ENCODE measurements at places on chromosomes 3 and 15.

DNA sequence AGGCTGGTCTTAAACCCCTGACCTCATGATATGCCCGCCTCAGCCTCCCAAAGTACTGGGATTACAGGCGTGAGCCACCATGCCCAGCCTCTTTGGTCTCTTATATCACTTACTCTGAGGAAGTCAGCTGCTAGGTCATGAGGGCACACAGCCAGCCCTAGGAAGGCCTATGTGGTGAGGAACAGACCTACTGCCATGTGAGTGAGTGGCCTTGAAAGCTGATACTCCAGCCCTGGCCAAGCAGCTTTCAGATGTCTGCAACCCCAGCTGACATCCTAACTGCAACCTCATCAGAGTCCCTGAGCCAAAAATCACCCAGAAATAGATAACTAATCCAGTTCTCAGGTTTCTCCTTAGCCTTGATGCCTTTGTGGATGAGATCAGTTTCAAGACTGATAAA lies 224.3 kb downstream of the EDEM1 start:
- no peak for DNase-seq

- no peak for DNase-seq
Observed at GRCh38 chr3:51358981-51359380, 26.1 kb upstream of the MANF start.

- peak; percentile 26 for DNase-seq
Observed at GRCh38 chr3:86990012-86990733, 776 bp downstream of the VGLL3 start.

DNA sequence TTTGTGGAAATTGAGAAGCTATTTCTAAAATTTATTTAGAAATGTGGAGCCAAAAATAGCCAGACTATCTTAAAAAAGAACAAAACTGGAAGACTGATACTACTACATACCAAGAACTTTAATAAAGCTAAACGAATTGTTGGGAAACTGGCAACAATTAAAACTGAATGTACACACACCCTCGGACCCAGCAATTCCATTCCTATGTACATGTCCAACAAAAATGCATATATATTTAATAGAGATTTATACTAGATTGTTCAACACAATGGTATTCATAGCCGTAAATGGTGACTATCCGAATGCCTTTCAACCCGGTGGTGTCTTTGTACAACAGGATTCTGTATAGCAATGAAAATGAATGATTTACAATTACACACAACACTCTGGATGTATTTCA lies 136.5 kb upstream of the RASGRP1 start:
- no peak for DNase-seq

- DNase-seq = no peak
Observed at GRCh38 chr15:96093063-96093462, 237.4 kb upstream of the NR2F2 start.

GRCh38 chr3:32310918-32311839 lies 72.7 kb downstream of the CMTM8 start:
- no peak for DNase-seq

GRCh38 chr3:155334914-155335723 lies 41.6 kb upstream of the STRIT1 start:
- no peak for DNase-seq

- DNase-seq = no peak
Observed at GRCh38 chr3:113617726-113618125, 78.7 kb downstream of the USF3 start.

DNA sequence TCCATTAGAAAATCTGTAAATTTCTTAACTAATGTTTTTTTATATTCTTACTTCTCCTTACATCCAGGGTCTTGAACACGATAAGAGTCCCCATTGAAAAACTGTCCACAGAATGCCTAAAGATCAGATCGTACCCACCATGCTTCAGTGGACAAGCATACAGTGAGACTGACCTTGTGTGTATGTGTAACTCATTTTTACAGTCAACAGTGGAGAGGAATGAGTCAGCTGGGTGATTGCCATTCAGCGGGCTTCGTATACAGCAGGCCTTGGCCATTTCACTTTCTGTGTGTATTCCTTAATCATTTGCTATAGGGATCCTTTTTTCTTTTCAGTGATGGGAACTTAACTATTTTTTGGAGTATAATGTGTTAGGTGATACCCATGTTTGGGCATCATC lies 10.6 kb downstream of the PARP14 start:
- DNase-seq = no peak

GRCh38 chr15:101314336-101315125 lies 19.5 kb upstream of the SNRPA1 start:
- DNase-seq = no peak

- DNase-seq = no peak
Observed at GRCh38 chr15:57611123-57611522, 19.4 kb downstream of the MYZAP start.

DNA sequence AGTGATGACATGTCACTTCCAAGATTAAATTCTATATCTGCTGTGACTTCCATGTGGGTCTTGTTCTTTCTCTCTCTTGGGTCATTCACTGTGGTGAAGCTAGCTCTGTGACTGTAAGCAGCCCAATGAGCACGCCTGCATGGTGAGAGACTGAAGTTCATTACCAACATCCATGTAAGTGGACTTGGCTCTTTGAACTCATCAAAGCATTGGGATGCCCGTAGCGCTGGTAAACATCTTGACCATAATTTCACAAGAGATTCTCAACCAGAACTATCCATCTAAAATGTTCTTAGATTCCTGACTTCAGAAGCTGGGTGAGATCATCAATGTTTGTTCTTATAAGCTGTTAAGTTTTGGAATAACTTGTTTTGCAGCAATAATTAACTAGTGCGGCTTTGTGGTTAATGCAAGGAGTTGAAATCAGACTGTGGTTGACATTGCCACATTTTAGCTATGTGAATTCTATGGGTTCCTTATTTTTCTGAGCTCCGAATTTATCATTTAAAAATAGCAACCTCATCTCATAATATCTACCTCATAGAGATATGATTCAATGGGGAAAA lies 31.6 kb upstream of the LRRC3B start:
- no peak for DNase-seq

DNA sequence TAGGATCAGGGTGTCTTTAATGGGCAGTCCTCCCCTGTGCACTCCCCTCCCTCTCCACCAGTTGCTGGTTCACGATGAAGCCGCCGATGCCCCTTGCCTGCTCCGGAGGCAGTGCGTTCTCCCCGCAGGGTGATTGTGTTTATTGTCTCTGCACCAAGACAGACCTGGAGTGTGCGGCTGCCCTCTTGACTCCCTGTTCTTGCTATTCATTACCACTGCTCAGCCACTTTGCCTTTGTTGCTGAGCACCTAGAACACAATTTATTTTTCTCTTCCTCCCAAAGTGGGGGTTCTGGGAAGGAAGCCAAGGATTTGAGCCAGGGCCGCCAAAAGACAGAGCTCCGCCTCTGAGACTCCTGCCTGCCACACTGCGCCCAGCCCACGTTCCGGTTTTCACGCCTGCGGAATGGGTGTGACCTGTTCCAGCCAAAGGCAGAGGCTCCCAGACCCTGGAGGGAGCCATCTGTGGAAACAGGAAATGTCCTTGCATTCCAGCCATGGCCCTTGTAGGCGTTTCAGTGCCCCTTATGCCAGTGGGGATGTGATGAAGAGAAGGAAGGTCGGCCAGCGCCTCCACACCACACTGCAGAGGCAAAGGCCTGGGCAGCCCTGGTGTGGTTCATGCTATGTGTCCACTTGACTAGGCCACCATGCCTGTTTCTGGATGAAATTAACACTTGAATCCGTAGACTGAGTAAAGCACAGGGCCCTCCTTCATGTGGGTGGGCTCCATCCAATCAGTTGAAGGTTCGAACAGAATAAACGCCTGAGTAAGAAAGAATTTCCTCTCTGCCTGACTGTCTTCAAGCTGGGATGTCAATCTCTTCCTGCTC lies 85.8 kb downstream of the HMG20A start:
- DNase-seq = no peak

DNA sequence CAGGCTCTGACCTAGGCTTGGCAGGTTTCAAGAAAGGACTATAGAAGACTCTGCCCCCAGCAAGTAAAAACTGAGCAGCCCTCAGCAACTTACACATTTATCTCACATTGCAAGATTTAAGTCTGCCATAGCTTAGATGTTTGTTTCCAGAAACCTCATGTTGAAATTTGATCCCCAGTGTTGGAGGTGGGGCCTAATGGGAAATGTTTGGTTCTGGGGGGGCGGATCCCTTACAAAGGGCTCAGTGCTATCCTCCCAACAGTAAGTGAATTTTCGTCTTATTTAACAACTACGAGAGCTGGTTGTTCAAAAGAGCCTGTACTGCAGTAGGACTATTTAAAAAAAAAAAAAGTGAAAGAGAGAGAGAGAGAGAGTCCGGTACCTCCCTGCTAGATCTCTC lies 125.2 kb upstream of the PROK2 start:
- no peak for DNase-seq

DNA sequence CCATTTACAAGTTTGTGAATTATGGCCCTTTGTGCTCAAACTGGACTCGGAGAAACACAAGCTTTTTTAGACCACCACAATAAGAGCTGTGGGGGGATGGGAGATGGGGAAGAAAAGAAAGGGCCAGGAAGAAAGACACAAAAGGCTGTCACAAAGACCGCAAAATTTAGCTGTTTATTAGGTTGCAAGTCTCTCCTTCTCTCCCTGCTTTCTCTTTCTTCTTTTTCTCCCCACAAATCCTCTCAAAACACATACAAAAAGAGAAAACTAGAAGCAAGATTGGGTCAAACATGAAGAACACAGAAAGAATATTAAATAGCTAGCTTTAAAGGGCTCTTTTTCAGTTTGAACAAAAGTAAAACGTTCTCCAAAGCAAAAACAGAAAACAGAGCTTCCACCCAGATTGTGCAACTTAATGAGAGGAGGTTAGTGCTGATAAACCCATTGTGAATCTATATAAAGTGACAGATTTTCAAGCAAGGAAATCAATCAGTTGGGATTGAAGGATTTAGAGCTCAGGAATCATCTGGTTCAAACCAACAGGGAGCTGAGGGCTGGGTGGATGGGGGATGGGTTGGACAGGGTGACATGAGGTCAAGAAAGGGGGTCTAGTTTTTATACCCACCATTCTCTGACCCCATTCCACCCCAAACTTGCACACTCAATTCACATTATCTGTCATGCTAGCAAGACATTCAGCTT lies 87.3 kb downstream of the DHX30 start:
- no peak for DNase-seq

DNA sequence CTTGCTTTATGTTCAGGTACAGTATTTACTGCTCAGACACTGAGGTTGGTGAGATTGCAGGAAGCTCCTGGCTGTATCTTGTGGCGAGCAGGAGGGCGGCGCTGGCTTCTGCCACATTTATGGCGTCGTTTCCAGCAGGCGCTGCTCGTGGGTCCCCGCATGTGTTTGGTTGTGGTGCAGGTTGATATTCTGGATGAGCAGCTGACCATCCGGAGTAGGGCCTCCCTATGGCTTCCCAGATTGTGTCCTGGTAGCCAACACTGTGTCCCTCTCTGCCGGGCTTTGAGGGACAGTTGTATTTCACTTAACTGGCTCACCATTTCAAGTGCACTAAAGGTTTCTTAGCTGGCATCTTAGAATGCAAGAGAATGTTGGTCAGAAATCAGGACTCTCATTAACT lies 386.5 kb upstream of the TPM1 start:
- DNase-seq = no peak

GRCh38 chr15:39854161-39854560 lies 65.9 kb downstream of the GPR176 start:
- no peak for DNase-seq

GRCh38 chr3:20038699-20039465 lies 1.4 kb upstream of the KAT2B start:
- DNase-seq = no peak

DNA sequence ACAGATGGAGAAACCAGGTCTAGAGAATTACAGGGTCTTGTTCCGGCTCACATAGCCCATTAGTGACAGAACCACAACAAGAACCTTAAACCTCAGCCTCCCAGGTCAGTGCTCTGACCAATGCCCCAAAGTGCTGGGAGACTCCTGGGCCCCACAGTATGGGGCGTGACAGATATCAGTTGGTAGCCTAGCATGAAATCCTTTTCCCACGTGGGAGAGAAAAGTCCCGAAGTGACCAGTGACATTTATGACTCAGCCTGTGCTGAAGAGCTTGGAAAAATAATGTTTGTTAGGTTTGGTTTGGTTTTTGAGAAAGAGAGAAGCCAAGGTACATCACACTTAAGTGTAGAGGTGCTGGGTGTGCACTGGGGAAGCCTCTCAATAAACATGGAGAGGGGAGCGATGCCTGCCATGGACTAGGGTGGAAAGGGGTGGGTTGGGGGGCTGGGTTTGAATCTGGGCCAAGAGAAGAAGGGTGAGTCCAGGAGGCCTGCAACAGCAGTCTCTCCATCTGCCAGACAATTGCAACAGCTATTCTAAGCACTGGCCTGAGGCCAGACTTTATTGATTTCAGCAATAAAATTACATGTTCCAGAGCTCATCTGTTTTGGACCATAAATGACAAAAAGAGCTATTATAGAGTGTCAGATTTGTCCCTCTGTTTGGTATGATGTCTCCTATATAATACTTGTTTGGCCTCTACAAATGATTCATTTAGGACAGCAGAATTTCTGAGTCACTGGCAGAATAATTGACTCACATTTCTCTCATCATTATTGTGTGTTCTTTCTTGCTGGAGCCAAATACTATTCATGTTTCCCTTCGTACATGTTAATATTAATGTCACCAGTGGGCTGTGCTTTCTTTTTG lies 43.4 kb downstream of the C2CD4A start:
- no peak for DNase-seq

- DNase-seq = no peak
Observed at GRCh38 chr3:128151758-128152274, 1.5 kb upstream of the EEFSEC start.

DNA sequence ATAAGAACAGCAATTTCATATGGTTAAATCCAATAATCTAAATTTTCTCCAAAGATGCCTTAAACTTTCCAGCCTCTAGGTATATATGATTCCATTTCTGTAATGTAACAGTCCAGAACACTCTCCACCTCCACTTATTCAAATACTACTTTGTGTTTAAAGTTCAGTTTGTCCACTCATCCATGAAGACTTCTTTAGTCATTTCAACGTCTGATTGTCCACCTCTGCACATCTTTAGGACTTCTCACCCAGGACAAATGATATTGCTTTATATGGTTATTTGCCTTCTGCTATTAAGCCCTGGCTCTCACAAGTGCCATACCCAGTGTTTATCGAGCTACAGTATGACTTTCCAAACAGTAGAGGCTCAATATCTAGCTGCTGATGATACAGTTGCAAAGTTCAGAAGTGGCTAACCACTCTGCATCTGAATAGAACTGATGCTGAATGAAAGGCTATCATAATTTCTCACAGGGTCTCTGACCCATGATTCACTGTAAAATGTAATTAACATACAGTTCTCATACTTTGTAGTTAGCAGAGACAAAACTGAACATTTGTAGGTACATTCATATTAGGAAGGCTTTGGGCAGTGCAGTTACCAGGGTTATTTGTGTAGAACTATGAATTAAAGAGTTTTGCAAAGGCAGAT lies 93.7 kb upstream of the MBNL1 start:
- DNase-seq = no peak

GRCh38 chr15:47398132-47398531 lies 319.2 kb upstream of the SEMA6D start:
- DNase-seq = no peak

- no peak for DNase-seq
Observed at GRCh38 chr3:183278479-183279088, 25.5 kb downstream of the B3GNT5 start.

- no peak for DNase-seq
Observed at GRCh38 chr15:33580526-33580925, 269.8 kb downstream of the RYR3 start.

GRCh38 chr15:98740295-98740694 lies 92.0 kb downstream of the IGF1R start:
- DNase-seq = no peak
